Brain (organoid and tissue), 16 donors: ENCODE measurements at places on chromosomes 16 and 17.

DNA sequence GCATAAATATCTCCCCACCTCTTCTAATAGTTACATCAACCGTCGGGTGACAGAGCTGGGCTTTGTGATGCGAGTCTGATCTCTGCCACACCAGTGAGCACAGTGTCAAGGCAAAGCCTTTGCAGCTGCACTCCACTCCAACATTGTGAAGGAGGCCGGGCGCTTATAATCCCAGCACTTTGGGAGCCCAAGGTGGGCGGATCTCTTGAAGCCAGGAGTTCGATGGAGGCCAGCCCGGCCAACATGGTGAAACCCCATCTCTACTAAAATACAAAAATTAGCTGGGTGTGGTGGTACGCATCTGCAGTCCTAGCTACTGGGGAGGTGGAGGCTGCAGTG is 18.9 kb downstream of the CYB5D2 start:
- DNase-seq: no peak

DNA sequence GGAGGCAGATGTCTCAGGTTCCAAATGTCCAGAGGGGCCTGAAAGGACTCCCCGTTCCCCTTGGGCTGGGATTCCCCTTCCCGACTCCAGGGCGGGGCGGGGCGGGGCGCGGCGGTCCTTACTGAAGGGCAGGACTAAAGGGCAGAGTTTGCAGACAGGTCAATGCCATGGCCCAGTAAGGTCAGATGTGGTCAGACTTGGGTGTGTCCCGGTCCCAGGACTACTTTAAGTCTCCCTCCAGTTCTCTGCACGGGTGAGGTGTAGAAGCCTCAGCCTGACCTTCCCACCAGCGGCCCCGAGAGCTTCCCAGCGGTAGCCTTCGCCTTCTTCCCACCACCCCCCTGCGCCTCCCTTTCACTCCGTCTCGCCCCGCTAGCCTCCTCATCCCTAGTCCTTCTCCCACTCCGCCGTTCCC is 532 bp downstream of the KDM6B start:
- DNase-seq: no peak

DNA sequence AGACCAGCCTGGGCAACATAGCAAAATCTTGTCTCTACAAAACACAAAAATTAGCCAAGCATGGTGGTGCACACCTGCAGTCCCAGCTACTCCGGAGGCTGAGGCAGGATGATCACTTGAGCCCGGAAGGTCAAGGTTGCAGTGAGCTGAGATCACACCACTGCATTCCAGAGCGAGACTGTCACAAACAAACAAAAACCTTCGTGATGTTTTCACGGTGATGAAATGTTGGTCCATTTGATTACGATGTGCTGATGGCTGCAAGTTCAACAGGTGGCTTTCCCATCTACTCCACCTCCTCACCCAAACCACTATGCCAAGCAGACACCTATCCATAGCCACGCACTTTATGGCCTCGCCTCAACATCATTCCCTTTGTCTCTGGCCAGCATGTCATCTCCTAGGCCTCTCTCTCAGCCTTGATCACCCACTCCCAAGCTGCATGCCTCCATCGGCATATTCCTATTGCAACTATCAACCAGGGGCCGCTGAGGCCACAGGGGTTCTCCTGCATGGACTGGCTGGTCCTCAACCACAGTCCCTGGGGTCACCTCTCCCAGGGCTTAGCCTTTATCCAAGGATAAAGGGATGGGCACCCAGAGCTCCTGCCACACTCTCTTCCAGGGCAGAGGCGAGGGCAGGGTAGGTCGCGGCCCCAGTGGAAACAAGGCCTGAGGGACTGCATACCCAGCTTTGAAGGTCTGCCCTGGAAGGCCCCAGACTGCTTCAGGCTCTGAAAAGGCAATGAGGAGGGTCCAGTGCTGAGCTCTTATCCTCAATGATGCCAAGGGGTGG is 17.1 kb upstream of the ALOX15B start:
- no peak for DNase-seq

DNA sequence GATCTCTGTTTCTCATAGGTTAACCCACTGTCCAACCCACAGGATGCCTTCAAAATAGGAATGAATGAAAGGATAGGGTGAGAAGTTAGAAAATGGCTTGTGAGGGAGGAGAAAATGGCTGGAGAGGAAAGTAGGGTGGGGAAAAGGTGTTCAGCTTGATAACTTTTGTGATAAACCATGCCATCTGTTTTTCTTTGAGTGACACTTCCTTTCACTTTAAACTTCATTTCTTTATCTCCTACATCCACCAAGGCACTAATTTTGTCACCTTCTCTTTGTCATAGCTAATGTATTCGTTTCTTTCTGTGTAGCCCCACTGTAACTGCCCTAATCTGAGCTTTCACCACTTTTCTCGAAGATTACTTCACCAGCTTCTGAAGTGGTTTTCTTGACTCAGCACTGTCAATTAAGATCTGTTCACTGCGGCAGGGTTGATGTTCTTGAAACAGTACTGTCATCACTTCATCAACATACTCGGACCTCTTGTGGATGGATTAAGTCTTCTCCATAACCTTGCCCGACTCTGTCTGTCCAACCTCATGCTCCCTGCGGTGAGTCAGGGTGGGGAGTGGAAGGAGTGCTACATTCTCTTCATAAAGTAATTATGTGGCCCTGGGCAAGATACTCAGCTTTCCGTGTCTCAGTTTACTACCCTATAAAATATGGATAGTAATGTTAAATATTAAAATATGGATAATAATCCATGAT is 5.5 kb upstream of the KRT10 start:
- DNase-seq: no peak

DNA sequence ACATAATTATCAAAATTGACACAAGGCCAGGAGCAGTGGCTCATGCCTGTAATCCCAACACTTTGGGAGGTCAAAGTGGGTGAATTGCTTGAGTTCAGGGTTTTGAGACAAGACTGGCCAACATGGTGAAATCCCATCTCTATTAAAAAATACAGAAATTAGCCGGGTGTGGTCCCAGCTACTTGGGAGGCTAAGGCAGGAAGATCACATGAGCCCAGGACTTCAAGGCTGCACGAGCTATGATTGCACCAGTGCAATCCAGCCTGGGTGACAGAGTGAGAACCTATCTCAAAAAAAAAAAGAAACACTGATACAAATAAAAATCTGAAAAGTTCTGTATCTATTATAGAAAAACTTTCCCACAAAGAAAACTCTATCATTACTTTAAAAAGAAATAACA is 15.5 kb downstream of the MYH10 start:
- DNase-seq: no peak

- no peak for DNase-seq
These were observed 66.1 kb upstream of the SMURF2 start for GRCh38 chr17:64728041-64728695.

DNA sequence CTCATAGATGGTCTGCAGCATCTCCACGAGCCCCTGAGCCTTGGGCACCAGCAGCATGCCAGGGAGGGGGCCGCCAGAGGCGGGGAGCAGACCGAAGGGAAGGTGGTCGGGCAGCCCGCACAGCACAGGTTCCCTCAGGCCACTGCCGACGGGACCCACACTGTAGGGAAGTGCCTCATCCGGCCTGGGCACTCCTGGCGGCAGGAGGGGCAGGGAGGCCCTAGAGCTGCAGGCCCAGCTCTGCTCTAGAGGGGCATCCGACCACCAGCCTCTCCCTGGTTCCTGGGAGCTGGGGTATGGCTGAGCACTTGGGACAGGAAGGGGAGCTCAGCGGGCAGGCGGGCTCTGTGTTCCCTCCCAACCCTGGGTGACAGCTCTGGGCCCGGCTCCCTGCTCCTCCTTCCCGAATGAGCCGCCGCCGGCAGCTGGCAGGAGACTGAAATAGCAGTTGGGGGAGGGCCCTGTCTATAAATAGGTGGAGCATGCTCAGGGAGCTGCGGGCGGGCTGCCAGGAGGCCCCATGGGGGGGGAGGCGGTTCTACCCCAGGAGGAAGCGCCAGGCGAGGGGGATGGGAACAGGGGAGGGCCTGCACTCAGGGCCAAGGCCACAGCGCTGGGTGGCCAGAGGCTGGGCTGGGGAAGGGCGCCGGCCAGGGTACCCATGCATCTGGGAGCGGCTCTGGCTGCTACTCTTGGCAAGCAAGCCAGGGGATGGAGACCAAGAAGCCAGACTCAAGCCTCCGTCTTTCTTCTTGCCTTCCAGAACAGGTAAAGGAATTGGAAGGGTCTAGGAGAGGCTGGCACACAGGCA is 12.4 kb downstream of the HDAC5 start:
- peak; percentile 78 for DNase-seq

GRCh38 chr17:59764292-59764741 is 56.9 kb downstream of the VMP1 start:
- DNase-seq: no peak

DNA sequence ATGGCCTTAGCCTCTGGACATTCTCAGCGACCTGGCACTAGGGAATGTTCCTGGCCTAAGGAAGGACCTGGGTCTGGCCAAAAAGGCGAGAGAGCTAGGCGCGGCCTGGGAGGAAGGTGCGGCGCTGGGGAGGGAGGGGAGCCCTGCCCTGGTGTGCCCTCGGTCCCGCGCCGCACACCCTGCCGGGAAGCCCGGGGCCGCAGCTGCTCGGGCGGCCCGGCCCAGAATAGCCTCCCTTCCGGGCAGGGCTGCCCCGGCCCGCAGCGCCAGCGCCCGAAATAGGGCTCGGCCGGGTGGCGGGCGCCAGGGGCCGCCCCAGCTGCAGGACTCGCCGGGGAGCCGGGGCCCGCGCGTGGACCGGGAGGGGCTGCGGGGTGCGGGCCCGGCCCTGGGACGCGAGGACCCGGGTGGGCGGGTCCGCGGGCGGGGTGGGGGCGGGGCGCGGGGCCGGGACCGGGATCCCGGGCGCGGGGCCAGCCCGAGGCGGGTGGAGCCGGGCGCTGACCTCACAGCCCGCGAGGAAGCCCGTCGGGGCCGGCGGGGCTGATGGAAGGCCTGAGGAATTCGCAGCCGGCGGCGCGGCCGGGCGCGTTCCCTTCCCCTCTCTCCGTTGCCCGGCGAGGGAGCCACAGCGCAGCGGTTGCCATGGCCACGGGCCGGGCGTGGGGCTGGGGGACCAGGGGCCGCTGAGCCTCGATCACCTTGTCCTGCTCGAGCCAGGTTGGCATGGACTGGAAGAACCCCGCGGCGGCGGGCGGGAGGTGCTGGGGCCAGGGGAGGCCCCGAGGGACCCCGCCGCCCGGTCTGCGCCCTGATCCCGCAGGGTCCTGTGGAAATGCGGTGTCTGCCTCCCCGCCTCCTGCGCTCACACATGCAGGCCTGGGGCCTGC is 18.1 kb downstream of the SOCS3 start:
- DNase-seq: peak; percentile 83

DNA sequence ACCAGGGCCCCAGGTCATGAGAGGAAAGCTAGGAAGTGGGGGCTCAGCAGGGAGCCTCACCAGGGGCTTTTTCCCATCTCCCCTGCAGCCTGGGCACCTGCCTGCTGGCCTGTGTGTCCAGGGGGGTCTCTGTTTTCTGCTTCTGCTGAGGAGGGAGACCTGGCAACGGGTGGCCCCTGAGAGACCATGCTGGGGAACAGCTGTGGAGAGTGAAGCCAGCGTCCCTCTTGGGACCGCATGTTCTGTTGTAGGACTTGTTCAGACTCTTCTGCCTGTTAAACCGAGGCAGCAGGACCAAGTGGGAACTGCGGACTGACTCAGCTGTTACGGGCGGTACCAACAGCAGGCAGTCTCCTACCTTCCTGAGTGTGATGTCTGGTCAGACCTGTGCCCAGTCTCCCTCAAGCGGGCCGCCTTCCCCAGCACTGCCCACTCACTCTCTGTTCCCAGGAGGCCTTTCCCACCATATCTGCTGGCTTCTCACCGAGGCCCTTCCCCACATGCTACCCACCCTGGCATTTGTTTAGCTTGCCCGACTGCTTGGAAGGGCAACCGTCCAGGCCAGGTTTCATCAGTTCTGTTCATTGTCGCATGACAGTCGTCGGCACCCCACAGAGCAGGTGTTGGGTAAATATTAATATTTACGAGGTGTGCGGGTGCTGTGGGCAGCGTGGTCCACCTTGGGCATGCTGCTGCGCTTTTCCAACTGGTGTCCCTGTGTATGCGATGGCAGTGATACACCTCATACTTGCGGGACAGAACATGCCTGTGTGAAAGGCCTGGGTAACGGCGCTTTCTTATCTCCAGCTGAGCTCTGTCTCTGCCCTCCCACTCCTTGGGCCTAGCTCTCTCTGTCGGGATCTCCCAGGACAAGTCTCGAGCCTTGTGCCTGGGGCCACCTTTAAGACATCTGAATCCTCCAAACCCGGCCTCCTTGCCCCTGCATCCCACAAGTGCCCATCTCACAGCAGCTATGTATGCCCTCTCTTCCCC is 69.4 kb downstream of the MPRIP start:
- DNase-seq: no peak

DNA sequence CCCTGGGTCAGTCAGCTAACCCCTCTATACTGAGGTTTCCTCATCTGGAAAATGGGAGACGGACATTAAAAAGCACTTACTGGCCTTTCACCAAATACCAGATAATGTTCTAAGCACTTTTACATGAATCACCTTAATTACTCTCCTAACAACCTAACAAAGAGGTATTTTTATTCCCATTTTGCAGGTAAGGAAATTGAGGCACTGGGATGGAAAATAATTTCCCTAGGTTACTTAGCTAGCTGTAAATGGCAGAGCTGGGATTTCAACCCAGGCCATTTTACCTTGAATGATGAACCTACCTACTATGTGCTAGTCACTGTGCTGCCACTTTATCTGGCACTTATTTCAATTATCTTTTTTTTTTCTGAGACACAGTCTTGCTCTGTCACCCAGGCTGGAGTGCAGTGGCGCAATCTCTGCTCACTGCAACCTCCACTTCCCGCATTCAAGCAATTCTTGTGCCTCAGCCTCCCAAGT is 3.7 kb downstream of the KIF22 start:
- DNase-seq: no peak

DNA sequence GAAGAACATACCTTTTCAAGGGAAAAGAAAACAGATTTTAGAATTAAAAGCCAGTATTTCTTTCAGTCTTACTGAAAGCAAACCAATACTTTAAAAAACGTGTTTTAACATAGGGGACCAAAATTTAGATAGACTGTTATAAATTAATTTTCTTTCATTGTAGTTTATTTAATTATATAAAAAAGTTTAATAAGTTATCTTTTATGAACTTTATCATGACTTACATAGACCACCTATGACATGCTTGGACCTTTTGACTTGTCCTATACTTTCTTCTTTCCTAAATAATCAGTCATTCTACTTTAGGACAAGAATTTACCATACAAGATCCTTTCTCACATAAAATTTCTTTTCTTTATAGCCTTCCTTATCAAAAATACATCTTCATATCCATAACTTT is 102.0 kb upstream of the HAS3 start:
- no peak for DNase-seq

- no peak for DNase-seq
These were observed 702 bp downstream of the NUDT21 start for GRCh38 chr16:56450275-56450985.
